ENCODE measurements at places on chromosomes 4 and X.

GRCh38 chrX:3712870-3713224 is 602 bp downstream of the PRKX start:
- no peak for DNase-seq

DNA sequence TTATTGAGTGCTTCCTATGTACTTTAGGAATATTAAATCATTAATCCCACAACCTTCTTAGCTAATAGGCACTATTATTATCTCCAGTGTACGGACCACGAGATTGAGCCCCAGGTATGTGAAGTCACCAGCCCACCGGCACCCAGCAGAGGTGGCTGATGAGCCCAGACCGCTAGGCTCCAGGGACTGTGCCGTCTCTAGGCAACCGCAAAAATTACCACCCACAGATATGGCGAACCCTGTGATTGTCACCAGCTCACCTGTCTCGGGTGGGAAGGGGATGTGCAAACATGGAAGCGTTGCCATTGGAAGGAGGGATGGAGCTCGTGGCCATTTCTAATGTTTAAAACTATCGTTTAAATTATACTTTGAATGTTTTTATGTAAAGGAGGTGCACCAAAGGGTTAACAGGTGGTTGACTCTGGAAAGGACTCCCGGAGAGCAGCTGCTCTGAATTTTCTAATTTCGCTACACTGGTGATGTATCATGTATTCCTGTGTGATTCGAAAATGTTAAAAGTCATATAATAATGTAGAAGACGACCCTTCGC is 21.0 kb upstream of the JAKMIP1 start:
- DNase-seq, result no peak

- DNase-seq, result no peak
Observed at GRCh38 chr4:70808151-70808550, 31.5 kb downstream of the GRSF1 start.

DNA sequence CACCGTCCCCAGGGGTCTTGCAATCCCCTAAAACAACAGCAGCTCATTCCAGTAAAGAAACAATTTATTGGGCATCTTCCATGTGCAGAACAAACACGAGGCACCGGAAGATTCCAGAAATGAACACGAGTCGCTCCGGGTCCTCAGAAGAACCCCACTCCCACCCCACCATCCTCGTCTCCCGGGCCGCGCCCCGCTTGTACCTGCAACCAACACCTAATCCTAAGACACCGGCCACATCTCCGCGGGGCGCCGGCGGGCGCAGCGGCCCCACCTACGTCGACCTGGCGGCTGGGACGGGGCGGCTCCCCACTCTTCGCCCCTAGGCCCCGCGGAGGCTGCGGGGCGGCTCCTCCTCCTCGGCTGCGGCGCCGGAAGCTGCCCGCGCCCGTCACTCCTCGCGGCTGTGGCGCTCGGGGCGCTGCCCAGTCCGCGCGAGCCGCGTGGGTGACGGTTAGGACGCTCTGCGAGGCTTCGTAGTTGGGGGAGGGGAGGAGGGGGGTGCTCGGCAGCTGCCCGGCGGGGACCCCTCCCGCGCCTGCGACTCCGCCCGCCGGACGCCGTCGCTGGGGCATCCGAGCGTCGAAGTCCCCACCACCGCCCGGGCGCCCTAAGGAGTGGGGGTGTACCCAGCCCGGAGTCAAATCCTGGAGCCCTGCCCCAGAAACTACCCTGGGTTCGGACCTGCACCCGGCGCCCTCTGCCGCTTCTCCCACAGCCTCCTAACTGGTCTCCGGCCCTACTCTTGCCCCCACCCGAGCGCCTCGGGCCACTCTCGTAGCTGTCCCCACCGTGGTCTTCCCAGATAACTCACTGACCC is at the start of gene CCDC158:
TSS of gene CCDC158 (minus strand) at position 380 of the 820 bp plus-strand sequence. CDS start 17,934 bp downstream, outside the sequence.
- no peak for DNase-seq

- no peak for DNase-seq
Observed at GRCh38 chrX:10828640-10829039, 208.3 kb upstream of the MID1 start.

DNA sequence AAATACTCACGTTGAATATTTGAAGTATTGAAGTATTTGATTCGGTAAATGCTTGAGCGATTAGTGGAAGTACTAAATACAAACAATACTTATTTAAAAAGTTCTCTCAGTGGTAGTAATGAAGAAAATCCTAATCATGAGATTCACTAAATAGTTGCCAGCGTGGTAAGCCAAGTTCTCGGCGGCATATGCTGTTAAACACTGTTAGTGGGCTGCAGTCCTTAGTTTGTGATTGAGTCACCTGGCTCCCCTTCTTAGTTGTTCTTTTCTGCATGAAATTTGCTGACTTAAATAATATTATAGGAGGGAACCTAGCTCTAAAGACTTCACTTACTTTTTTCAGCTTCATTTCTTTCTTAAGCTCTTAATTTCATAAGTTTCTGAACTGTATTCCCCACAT is 51.4 kb downstream of the STIM2 start:
- DNase-seq, result no peak

DNA sequence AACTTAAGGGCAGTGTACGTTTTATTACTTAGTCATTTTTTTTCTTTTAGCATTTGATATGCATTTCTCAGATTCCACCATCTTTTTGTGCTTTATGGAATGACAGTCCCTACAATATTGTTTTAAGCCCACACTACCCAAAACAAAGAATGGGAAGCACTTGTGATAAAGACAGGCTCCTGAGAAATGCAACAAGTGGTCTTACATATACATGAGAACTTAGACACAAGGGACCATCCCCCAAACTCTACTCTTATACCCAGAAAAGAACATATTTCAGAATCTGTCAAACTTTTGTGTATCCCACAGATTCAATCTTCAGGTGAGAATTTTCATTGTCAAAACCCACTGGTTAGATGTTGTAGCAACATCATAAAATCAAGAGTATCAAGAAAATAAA is 491.1 kb downstream of the AFF2 start:
- no peak for DNase-seq
